ENCODE measurements at places on chromosomes 2 and 18.

DNA sequence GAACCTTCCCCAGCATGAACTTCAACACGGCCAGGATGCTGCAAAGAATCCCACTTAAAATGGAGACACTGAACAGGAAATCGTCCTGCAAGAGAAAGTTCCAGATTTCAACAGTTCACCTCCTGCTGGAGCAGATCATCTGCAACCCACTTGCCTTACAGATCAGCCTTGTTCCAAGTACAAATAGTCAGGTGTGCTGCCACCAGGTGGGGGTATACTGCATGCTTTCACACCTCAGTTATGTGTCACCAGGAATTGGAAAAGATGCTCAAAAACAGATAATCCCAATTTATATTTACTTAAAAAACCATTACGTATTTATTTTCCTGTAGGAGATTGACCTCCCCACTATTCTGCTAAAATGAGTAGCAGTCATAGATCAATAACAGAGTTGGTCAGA lies 212.3 kb downstream of the MGAT5 start:
- no peak for DNase-seq

- no peak for DNase-seq
These were observed 311.7 kb downstream of the EIPR1 start for GRCh38 chr2:3065928-3066327.

GRCh38 chr2:188647430-188648070 lies 326.6 kb upstream of the COL3A1 start:
- DNase-seq: no peak

GRCh38 chr2:240990726-240991377 lies 7.6 kb upstream of the SNED1 start:
- DNase-seq: no peak

DNA sequence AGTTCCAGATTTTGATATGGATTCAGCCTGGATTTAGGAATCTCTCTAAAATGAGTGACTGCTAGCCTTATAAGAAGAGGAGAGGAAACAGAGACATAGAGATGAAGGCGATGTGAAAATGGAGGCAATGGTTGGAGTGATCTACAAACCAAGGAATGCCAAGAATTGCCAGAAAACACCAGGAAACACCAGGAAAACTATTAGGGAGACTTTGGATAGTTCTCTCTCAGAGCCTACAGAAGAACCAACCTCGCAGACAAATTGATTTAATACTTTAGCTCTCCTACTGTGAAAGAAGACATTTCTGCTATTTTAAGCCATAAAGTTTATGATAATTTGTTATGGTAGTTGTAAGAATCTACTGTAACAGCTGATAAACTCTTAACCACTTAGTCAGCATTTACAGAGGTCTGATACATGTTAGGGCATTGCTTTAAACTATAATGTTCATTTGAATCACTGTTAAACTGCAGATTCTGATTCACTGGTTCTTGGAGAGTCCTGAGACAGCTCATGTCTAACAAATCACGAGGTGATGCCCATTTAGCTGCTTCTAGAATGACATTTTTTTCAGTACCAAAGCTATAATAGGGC lies 1702.6 kb upstream of the LRRTM1 start:
- DNase-seq: no peak

- no peak for DNase-seq
These were observed 100.8 kb downstream of the SMC6 start for GRCh38 chr2:17652681-17653394.

DNA sequence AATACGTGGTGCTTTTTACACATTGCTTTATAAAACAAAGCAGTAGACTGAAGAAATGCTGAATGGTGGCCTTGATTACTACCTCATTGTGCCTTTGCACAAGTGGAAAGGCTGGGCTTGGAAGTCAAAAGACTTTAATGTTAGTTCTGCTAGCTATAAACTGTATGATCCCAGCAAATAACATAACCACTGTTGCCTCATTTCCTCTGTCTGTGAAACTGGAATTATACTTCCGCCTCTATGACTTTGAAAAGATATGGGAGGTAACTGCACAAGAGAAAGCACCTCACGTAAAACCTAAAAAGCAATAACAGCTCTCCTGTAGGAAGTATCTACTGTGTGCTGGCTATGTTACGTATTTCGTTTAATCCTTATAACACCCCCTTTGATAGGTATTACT lies 43.4 kb upstream of the DSC1 start:
- DNase-seq: no peak

DNA sequence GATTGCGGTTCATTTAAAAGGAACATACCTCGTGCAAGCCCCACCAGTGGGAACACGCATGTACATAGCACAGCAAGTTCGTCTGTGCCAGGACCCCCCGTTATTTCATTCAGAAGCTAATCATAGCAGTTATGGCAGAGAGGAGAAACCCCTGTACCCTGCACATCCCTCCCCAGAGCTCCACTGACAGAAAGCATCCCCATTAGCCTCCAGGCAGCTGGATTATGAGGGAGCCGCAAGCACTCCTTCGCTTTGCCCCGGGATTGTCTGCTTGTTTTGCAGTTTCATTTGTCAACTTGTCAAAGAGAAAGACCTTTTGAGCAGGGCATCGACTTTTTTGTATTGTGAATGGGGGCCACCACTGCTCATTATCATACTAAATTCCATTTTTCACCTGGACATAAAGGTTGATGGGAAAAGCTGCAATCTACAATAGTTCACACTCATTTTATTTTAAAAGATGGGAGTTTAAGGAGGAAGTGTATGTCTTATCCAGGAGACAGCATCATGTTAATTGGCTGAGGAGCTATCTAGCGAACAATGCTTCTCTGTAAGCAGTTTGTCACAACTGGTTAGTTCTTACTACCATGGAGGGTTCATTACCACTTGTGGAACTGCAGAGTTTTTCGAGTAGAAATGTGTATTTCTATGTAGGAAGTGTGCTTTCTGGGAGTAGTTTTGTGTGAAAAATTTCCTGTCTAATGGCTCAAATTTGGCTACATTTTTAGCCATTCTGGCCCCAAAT lies 255.3 kb downstream of the THSD7B start:
- DNase-seq: no peak

- no peak for DNase-seq
These were observed 12.8 kb upstream of the HPCAL1 start for GRCh38 chr2:10289891-10290290.

DNA sequence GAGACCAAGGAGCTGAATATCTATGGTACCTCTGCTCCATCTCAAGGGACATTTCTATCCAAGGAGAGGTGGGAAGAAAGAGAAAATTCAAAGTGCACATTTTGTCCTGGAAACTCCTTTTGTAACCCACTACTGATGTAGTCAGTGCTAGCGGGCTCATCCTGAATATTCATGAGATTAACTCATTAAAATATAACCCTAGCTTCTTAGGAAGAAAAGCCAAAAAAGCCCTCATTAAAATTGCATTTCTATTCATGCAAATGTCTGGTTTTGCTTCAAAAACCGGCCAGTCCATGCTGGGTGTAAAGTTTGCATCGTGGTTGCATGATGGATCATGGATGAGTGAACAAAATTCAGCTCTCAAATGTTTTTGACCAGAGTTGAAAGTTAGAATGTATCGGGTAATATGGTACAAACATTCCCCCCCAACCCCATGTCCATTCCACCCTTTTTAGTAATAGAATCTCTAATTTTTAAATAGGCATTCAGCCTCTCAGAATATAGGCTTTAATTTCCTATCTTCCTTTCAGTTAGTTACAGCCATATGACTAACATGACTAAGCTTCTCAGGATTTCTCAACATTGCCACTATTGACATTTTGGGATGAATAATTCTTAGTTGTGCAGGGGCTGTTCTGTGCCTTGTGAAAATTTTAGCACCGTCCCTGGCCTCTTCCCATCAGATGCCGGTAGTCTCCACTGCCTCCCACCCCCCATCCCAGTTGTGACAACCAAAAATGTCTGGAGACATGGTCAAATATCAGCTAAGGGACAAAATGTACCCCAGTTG lies 104.2 kb upstream of the RND3 start:
- no peak for DNase-seq

- DNase-seq: no peak
These were observed 108.9 kb upstream of the DAPL1 start for GRCh38 chr2:158686210-158686691.

GRCh38 chr2:226256709-226257376 lies 542.8 kb downstream of the IRS1 start:
- DNase-seq: no peak

DNA sequence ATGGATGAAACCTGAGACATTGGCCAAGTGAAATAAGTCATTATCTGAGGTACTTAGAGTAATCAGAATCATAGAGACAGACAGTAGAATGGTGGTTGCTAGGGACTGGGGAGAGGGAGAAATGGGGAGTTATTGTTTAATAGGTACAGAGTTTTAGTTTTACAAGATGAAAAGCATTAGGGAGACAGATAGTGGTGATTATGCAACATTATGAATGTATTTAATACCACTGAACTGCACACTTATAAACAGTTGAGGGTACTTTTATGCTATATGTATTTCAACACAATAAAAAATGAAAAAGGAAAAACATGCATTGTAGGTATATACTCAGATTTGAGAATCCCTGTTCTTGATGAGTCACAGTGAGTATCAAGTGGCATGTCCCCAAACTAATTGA lies 59.7 kb downstream of the EPC2 start:
- no peak for DNase-seq

DNA sequence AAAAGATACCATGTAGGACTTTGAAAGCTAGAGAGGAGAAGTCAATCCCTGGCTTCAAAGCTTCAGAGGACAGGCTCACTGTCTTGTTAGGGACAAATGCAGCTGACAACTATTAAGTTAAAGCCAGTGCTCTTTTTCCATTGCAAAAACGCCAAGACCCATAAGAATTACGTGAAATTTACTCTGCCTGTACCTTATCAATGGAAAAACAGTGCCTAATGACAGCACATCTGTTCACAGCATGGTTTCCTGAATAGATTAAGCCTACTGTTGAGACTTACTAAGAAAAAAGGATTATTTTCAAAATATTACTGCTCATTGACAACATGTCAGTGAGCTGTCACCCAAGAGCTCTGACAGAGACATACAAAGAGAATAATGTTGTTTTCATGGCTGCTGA lies 52.9 kb downstream of the ANKRD12 start:
- DNase-seq: no peak

- DNase-seq: no peak
These were observed 154.6 kb downstream of the LOXHD1 start for GRCh38 chr18:46502444-46502843.

DNA sequence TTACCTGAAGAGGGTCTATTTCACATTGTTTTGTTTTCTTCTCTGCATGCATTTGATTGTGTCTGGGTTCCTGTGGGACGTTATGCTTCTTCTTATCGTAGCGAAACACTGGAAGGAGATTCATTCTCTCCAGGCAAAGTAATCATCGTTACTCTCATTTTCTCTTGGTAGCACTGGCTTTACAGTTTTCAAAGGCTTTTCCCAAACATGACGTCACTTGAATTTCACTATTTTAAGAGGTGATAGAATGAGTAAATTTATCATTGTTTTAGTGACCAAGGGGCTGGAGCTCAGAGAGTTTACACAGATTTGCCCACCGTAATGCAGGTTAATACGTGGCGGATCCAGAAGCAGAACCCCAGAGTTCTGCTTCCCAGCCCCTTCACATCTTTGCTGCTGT lies 391.4 kb downstream of the DCDC2C start:
- DNase-seq: no peak

- DNase-seq: no peak
These were observed 63.7 kb upstream of the POU3F3 start for GRCh38 chr2:104790100-104790811.

GRCh38 chr2:188395903-188396689 lies 104.4 kb downstream of the GULP1 start:
- DNase-seq: no peak

GRCh38 chr2:85734942-85735608 lies 18.7 kb upstream of the ATOH8 start:
- no peak for DNase-seq

DNA sequence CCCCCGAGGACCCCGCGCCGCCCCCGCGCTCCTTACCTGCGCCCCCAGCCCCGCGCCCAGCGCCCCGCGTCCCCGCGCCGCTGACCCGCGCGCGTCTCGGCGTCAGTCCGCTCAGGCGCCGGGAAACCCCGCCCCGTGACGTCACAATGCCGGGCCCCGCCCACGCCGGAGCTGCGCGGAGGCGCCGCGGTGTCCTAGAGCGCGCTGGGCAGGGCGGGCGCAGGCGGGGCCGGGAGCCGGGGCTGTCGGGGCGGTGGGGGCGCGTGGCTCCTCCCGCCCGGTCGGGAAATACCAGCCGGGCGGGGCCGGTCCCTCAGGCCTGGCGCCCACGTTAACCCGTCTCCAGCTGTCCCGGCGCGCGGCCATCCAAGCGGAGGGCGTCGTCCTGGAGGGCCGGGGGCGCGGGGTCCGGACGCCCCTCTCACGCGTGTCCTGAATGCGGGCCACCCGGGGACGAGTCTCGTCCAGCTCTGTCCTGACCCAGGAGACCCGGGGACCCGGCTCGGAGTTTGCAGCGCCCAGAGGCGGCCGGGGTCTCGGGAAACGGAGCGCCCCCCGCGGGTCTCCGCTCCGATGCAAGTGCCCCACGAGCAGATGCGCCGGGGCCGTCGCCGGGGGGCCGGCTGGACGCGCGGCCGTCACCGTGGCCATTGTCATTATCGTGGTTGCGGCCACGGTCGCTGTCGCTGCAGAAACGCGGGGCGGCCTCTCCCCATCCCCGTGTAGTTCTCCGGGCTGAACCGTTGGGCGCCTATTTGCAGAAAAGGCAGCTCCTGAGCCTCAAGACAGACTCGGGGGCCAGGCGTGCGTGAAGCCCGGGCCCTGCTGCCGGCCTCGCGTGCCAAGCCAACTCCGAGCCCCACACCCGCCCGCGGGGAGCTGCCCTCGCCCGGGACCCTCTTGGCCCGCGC lies at the start of gene SLC66A2:
Gene SLC66A2 (minus strand): TSS at position 109 of the 911 bp plus-strand sequence. CDS start 727 bp downstream, outside the sequence.
- DNase-seq: peak; percentile 83

DNA sequence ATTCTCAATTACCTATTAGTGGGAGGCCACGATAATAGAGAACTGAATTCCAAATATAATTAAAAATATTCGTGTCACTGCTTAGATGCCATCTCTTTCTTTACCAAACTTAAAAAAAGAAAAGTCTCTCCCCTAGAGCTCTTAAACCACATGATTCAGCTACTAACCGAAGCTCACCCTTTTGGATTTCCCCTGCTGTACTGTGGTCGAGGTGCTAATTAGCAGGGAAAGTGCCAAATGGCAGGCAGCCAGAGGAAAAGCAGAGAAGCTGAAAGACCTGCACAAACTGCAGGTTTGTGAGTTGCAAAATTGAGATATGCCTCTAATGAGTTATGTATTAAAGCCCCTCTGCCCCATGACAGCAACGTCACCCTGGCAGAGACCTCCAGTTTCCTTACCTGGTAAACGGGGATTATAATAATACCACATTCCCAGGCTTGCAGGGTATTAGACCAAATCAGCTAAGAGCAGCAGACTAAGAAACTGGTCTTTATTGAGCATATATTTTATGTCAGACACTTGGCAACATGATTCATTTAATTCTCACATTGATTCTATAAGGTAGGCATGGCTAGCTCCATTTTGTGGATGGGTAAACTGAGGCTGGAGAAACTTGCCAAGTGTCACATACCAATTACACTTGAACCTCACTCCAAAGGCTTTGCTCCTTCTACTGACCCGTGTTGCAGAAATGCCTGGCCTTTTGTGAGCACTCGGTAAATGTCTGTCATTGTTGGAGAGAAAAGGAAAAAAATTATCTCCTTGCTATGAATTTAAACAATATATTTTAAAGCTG lies 259.7 kb downstream of the LPIN1 start:
- peak; percentile 26 for DNase-seq

- DNase-seq: no peak
These were observed 42.5 kb downstream of the TRIB2 start for GRCh38 chr2:12759248-12759647.

Data from activated CD4-positive, CD25-positive, alpha-beta regulatory T cell treated with anti-CD3 and anti-CD28 coated beads, Interleukin-2, amount 50 U/mL, for 16 hours (primary cell).